Activated CD4-positive, alpha-beta T cell treated with anti-CD3 and anti-CD28 coated beads, Interleukin-2, amount 10 ng/mL, durations not matched to agents 7 days and 5 days (primary cell): ENCODE measurements at places on chromosomes 6 and 20. TPM values are rescaled to one million over a fixed set of nuclear protein-coding genes. Genes with fewer than 3 reads are reported as not detected.

DNA sequence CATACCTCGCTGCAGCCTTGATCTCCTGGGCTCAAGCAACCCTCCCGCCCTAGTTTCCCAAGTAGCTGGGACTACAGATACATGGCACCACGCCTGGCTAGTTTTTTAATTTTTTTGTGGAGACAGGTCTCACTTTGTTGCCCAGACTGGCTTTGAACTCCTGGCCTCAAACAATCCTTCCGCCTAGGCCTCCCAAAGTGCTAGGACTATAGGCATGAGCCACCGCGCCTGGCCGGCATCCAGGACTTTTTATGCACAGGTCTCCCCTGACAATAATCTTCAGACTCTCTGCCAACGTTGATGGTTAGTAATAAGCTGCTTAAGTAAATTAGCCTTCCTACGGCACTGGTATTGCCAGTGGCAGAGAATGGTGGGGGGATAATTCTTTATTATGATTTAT lies 110.5 kb upstream of the MTHFD1L start:
- no peak overlapping the region for H3K4me3 ChIP-seq
- DNase-seq, result no peak
- H3K27me3 ChIP-seq, result no peaks in the 10 kb centered on the region
- no peaks in the 10 kb centered on the region for H3K4me1 ChIP-seq
- no peaks in the 10 kb centered on the region for H3K36me3 ChIP-seq
- H3K27ac ChIP-seq, result no peak overlapping the region

DNA sequence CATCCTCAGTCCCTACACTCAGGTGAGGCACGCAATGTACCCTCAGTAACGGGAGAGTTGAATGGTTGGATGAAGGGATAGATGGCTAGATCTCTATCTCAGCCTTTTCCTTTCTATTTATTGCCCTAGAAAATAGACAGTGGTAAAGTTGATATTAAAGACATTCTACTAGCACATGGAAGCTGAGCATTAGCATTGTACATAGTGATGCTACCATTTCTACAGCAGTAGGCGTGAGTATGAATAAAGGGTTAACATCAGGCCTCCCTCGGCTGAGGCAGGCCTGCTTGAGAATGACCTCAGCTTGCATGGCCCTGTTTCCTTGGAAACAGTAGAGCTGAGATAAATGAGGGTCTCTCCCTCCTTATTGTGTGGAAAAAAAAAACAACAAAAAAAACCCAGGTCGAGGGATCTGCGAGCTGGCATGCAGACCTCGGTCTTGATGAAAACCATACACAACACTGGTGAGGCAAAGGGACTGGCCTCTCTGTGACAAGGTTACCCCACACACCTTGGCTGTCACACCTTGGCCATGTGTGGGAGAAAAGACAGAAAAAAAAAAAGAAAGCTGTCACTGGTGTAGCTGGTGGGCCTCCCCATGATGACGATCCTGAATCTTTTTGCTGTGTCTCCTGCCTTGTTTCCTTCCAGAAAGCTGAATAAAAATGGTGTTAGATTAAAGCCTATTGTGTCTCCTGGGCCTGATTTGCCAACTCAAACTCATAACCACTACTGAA lies 160.0 kb downstream of the HACE1 start:
- H3K4me1 ChIP-seq, result peaks cover 22% of the 10 kb centered on the region
- no peak for DNase-seq
- no peak overlapping the region for H3K4me3 ChIP-seq

- H3K36me3 ChIP-seq, result no peaks in the 10 kb centered on the region
- no peak overlapping the region for H3K4me3 ChIP-seq
- no peak for DNase-seq
- H3K27ac ChIP-seq, result no peak overlapping the region
- H3K4me1 ChIP-seq, result no peaks in the 10 kb centered on the region
Observed at GRCh38 chr6:147119310-147119709, 84.9 kb upstream of the STXBP5 start.

MYBL2 gene
- 110 TPM for total RNA-seq

OLIG3 gene
- total RNA-seq, result not detected

ADGB gene
- not detected for total RNA-seq

- peak overlapping the region; percentile 83 for H3K27ac ChIP-seq
- peaks cover 35% of the 10 kb centered on the region for H3K4me1 ChIP-seq
- H3K36me3 ChIP-seq, result peaks cover 2% of the 10 kb centered on the region
- no peak for DNase-seq
- peak overlapping the region; percentile 49 for H3K4me3 ChIP-seq
- peaks cover 2% of the 10 kb centered on the region for H3K27me3 ChIP-seq
Observed at GRCh38 chr6:105588123-105588710, 185.3 kb upstream of the PREP start.

GRCh38 chr20:57601211-57601570 lies 19.0 kb downstream of the ZBP1 start:
- DNase-seq, result no peak
- H3K4me1 ChIP-seq, result peaks cover 34% of the 10 kb centered on the region
- H3K27ac ChIP-seq, result peak overlapping the region; percentile 25

- H3K36me3 ChIP-seq, result peaks cover 11% of the 10 kb centered on the region
- H3K27ac ChIP-seq, result no peak overlapping the region
- DNase-seq, result no peak
Observed at GRCh38 chr6:28811873-28812272, 111.9 kb downstream of the TRIM27 start.

DNA sequence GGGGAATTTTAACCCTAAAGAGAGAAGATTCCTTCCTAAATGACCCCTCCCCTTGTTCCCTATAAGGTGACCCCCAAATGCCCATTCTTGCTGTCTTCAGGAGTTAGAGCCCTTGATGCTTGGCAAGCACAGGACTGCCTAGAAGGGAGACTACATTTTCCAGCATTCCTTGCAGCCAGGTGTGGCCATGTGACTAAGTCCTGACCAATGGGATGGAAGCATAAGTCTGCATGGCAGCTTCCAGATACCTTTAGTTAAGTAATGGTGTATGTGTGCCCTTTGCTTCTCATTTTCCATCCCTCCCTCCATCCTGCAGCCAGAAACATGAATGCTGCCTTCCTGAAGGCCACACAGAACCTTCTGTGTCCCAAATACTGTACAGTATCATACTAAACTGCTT lies 5.5 kb downstream of the BFSP1 start:
- peaks cover 9% of the 10 kb centered on the region for H3K4me1 ChIP-seq
- peak; percentile 32 for DNase-seq
- no peaks in the 10 kb centered on the region for H3K36me3 ChIP-seq
- no peak overlapping the region for H3K4me3 ChIP-seq
- H3K27me3 ChIP-seq, result peaks cover 14% of the 10 kb centered on the region
- H3K27ac ChIP-seq, result no peak overlapping the region
